Muscle of leg (tissue), 16 donors: ENCODE measurements at places on chromosomes 16 and 17. TPM values are rescaled to one million over a fixed set of nuclear protein-coding genes. Genes with fewer than 3 reads are reported as not detected.

Gene MEIOB
- not detected for total RNA-seq

DNA sequence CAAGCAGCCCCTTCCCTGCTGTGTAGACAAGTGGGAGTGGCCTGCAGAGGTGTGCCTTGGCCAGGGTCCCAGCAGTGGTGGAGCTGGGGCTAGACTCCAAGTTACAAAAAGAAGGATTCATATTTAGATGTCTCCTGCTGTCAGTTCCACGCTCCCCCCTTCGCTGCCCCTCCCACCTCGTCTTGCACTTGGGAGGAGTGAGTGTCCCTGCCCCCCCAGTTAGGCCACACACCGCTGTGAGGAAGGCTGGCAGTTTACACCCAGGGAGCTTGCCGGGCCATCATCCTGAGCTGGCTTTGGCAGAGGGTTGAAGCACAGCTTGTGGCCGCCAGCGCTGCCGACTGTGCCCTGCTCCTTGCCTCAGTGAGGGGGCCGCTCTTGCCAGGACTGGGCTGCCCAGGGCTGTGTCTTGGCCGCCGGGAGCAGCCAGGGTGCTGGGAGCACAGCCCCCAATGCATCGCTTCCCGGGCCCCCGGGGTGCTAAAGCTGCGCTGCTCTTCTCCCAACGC lies 44.3 kb downstream of the ELAC2 start:
- H3K27me3 ChIP-seq: peaks cover 5% of the 10 kb centered on the region
- H3K36me3 ChIP-seq: no peaks in the 10 kb centered on the region
- peaks cover 12% of the 10 kb centered on the region for H3K4me1 ChIP-seq
- peak; percentile 48 for DNase-seq
- peak overlapping the region; percentile 38 for H3K4me3 ChIP-seq

Gene SPHK1
- 1.7 TPM for total RNA-seq

Gene RTN4RL1
- total RNA-seq: 1.8 TPM

GRCh38 chr16:85220964-85221731 lies 108.9 kb upstream of the CIBAR2 start:
- peak; percentile 77 for DNase-seq
- no peaks in the 10 kb centered on the region for H3K36me3 ChIP-seq
- H3K27ac ChIP-seq: peak overlapping the region; percentile 77
- H3K4me3 ChIP-seq: no peak overlapping the region
- H3K27me3 ChIP-seq: no peaks in the 10 kb centered on the region

DNA sequence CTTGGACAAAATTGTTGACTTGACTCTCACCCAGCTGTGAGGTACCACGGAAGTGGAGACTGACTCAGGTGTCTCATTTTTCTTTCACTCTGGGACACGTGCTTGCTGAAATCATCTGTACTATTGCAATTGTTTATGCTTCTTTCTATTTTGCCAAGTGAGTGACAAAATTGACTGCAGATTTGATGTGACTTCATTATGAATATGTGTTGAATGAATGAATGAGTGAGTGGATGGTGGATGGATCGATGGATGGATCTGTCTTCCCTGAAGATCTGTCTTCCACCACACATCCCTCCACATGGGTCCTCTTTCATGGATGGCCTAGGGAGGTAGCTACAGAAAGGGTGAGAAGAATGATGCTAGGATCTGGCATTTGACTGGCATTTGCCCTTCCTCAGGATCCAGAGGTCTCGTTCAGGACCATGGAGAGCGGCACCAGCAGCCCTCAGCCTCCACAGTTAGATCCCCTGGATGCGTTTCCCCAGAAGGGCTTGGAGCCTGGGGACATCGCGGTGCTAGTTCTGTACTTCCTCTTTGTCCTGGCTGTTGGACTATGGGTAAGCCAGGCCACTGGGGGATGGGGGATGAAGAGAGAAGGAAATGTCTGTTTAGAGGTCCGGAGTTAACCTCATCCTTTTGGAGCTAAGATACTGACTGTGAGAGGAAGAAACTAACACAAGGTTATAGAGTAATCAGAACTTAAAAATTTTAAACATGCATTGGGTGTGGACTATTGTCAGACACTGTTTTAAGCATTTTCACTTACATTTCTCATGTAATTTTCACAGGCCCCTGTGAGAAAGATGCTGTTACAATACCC lies 12.7 kb downstream of the SLC5A11 start:
- H3K36me3 ChIP-seq: no peaks in the 10 kb centered on the region
- no peak overlapping the region for H3K27ac ChIP-seq
- DNase-seq: peak; percentile 56
- no peak overlapping the region for H3K4me3 ChIP-seq
- no peaks in the 10 kb centered on the region for H3K27me3 ChIP-seq

- H3K36me3 ChIP-seq: no peaks in the 10 kb centered on the region
- peaks cover 92% of the 10 kb centered on the region for H3K27me3 ChIP-seq
- peak overlapping the region; percentile 27 for H3K4me3 ChIP-seq
- peak; percentile 87 for DNase-seq
- H3K4me1 ChIP-seq: peaks cover 49% of the 10 kb centered on the region
Measured at GRCh38 chr17:79810130-79811010, 13.5 kb upstream of the CBX8 start.

DNA sequence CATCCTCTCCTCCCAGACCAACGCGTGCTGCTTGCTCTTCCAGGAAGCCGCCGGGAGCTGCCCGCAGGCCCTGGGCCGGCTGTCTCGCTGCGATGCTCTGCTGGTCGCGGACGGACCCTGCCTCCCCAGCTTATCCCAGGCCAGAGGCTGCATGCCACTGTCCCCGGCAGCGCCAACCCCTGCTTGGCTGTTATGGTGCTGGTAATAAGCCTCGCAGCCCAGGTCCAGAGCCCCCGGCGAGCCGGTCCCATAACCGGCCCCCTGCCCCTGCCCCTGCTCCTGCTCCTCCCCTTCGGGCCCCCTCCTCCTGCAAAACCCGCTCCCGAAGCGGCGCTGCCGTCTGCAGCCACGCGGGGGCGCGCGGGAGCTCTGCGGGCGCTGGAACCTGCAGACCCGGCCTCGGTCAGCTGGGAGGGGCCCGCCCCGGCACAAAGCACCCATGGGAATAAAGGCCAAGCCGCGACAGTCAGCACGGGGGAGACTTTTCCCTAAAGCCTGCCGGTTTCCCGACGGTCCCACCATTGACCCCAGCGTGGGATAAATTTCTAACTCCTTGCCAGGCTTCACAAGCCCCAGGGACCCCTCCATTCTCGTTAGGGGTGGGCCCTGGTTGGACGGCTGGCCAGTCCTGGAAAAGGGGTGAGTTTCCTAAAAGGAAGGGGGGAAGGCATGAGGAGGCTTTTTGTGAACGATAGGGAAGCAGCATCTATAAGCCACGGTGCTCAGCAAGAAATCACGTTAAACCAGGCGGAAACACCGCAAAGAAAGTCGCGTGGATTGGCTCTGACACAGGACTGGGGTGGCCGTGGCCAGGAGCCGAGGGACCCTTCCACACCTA lies 11.2 kb downstream of the ENPP7 start:
- H3K4me1 ChIP-seq: peaks cover 12% of the 10 kb centered on the region
- no peaks in the 10 kb centered on the region for H3K36me3 ChIP-seq
- DNase-seq: peak; percentile 76
- H3K27me3 ChIP-seq: peaks cover 76% of the 10 kb centered on the region
